EL (cell line): ENCODE measurements at places on chromosomes 1 and 21.

GRCh38 chr21:14657241-14658008, 111.3 kb upstream of the SAMSN1 start:
- no peak for DNase-seq

GRCh38 chr1:192261476-192261875, 55.3 kb upstream of the RGS21 start:
- no peak for DNase-seq

DNA sequence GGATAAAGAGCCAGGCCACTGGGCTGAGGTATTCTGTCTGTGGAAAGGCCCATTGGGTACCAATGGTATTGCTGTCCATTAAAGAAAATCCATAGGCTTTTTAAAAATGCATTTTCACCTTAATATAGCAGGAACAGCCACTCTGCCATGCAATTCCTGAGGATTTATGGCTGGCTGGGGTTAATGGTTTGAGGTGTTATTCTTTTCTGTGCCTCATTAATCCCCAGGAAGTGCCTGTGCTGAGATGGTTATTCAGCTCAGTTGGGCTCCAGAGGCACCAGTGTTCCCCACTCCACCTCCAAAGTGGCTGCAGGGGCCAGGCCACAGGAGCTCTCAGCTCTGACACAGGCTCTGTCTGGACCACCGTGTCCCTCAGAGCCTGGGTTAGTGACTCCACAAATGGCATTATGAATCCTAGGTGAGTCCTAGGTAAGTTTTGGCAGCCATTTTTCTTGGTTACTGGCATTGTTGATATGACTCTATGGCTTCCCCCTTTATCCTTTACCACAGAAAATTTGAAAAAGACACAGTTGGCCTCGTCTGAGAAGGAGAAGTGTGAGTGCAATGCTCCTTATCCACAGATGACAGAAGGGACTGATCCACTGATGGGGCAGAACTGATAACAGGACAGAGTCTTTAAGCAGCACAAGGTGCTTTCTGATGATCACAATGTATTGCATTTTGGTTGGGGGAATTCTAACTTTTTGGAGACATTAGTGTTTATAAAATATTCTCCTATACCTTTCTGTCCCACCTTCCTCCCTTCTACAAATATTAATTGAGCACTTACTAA, 2.2 kb upstream of the PAPPA2 start:
- DNase-seq, result no peak

DNA sequence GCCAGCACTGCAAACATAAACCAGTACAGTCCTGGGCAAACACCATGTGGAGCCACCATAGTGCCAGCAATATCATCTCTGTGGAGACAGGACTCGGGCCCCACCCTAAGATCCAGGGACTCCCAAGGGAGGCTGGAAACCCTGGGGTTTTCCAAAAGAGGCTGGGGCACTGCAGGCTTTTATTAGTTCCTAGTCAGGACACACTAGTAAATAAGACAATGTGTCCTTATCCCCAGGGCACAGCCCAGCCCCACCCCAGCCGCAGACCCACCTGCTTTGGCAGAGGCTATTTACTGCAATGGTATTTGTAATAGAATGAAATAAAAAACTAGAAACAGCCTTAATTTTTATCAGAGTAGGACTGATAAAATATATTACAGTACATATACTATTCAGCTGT, 486 bp upstream of the GJB3 start:
- DNase-seq, result no peak

DNA sequence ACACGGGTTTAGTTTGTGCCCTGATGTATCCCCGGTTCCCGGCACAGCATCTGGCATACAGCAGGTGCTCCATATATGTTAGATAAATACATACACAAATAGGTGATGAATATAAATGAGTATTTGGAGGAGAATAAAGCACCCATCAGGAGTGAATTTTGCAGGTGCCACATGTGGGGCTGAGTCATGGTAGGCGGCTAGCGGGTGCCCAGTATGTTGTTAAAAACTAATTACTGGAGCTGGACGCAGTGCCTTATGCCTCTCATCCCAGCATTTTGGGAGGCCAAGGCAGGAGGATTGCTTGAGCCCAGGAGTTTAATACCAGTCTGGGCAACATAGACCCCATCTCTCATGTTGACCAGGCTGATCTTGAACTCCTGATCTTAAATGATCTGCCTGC, 16.7 kb upstream of the WASF2 start:
- no peak for DNase-seq

- DNase-seq, result no peak
Observed at GRCh38 chr1:51301844-51302162, 28.6 kb downstream of the TTC39A start.

DNA sequence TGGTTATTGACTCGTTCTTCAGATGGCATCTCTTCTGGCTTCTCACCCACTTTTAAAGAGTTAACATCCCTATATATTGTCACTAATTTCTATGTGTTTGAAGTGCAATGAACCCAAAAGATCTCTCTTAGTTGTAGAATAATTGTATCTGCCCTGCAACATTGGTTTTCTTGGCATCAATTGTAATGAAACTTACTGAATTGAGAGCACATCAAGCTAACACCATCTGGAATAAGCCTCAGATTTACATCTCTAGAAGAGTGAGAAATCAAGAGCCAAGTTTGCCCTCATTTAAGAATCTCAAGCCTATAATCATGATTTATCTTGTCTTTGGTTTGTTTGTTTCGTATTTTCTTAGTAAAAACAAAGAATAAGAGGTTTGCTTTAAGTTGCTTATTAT, 372.6 kb upstream of the LRRC7 start:
- no peak for DNase-seq

DNA sequence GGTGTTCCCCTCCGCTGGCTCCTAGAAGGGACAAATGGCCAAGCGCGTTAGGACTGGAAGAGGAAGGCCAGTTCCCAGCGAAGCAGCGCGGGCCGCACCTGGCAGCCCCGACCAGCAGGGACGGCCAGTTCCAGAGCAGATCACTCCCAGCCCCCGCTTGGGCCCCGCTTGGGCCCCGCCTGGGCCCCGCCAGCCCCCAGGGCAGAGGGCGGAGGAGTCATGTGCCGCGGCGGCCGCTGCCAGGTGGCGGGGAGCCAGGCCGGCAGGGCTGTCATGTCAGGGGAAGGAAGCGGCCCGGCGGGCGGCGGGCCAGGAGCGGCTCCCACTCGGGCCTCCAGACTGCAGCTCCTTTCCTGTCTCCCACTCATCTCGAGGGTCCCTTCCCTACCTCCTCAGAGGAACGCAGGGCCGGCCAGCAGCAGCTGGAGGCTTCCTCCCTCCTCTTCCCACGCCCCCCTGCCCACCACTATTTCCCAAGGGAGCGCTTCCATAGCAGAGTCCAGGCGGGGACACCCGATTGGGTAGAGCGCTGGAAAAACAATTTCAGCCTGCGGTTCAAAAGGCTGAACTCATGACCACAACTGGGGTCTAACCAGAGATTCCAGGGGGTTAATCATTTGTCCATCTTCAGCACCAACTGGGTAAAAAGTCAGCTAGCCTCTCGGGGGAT, 16.5 kb downstream of the ZNF697 start:
- peak; percentile 87 for DNase-seq

DNA sequence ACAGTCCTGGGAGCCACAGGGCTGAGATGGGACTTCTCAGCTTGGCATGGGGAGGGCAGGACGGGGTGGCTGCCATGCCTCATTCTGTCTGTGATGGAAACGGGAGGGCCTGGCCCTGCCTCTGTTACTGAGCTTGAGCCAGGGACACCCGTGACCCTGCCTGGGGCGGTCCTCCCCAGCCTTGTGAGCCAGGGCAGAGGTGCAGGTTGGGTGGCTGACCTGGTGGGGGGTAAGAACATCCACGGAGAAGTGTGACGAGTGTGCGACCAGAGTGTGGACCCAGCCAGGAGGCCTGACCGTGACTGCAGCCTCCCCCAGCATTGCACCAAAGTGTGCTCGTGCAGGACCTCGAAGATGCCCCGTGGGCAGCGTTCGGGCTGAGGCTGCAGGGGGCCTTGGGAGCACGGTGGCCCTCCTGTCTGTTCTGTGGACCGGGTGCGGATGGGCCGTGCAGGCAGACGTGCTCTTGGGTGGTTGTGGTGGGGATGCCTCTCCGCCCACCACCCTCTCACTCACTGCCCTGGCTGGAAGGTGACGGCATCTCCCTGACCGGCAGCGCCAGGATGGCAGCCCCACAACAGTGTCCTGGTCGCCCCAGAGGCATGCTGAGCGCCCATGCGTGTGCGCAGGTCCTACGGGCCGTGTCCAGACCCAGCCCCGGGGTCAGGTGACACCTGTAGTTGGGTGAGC, 45.4 kb downstream of the SKI start:
- no peak for DNase-seq

DNA sequence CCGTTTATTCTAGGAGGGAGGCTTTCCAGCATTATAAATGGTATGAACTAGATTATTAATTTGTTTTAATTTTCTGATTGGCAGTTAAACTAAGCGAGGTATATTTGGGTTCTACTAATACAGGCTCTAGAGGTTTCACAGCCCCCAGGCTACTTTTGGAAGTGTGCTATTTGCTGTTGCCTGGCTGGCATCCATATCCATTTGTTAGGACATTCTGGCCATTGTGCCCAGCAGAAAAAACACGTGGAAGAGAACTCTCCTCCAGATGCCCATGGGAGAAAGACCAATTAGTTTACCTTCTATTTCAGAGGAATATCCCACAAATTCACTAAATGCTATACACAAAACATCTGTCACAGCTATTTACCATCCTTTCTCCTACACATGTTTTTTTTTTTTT, 29.3 kb downstream of the MACO1 start:
- DNase-seq, result no peak

DNA sequence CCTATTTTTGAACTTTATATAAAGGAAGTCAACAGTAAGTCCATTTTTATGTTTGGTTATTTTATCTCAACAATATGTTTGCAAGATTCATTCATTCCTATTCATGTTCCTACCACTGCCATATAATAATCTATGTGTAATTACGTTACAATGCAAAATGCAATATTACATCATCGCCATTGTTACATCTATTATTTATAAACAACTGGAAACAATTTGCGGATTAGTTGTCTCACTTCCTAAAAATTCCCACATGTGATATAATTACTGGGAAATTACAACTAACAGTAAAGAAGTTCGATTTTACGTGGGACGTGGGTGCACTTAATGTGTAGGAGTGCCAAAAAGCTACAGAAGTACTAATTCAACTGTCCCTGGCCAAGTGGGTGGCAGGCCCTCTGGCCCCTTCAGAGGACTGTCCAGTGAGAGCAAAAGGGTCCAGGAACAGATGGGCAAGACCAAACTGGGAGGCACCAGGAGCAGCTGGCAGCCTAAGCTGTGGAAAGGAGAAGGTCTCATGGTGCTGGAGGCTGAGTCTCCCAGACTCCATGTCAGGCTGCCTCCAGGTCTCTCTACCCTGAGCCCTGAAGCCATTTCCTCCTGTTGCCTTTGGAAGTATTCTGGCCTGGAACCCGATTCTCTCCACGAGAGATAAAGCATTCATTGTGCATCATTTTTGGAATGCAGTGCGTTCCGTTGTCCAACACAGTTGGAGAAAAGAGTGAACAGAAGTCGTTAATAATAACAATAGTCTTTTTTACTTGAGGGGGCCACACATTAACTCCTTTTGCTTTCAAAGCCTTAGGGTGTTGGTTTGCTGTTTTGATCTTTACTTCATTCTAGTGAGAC, 42.9 kb downstream of the TNNT2 start:
- DNase-seq, result no peak

DNA sequence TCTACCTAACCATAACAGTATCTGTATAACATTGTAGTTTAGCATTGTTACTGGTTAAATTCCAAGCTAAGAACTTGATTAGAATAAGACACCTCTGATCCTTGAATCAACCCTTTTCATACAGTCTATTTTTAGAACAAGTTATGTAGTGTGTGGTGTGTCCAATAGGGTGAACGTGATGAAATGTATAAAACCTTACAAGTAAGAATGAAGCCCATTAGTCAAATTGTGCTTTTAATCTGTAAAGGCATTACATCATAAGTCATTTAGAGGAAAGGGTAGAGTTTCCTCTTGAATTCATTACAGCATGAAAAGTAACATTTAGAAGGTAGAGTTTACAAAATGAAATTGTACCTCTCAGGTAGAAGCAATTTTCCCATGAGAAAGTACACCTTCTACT, 479.2 kb downstream of the LTN1 start:
- DNase-seq, result no peak

- peak; percentile 73 for DNase-seq
Observed at GRCh38 chr1:9129266-9130041, 552 bp upstream of the GPR157 start.

DNA sequence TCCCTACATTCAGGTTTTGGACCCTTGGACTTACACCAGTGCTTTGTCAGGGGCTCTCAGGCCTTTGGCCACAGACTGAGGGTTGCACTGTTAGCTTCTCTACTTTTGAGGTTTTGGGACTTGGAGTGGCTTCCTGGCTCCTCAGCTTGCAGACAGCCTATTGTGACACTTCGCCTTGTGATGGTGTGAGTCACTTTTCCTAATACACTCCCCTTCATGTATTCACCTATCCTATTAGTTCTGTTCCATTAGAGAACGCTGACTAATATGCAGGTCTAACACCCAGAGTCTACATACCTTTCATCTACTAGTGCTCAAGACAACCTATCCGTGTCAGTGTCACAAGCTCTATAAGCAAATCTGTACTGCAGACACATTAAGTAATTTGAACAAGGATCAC, 605.3 kb downstream of the KCNT2 start:
- DNase-seq, result no peak

- DNase-seq, result no peak
Observed at GRCh38 chr1:233777566-233777965, 126.9 kb upstream of the SLC35F3 start.

DNA sequence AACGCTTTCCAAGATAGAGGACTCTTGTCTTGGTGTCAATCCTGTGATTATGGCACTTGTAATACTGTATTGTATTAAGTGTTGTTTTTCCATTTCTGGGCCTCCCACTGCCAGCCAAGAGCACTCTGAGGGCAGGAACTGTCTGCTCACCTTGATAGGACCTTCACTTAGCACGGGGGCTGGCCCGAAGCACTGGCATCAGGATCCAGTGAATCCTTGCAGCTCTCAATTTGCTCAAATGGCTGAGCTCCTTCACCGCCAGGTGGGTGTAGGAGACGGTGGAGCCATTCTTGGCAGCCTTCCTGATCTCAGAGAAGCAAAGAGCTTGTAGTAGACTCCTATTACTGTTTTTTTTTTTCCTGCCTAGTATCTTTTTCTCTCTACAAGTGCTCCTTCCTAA, 17.7 kb downstream of the MECR start:
- DNase-seq, result no peak

DNA sequence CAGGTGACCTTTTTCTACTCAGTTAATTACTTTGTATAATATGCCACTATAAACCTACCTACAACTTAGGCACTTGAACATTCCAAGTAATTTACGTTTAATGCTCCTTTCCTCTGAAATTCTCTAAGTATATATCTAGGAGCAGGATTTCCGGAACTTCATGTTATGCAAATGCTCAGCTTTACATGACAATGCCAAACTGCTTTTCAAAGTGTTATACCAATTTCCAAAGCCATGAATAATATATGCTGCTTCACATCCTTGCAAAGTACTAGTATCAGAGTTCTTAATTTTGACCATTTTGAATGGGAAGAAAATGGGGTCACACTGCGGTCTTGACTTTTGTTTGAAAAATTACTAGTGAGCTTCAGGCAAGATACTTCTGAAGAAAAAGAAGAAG, 5.8 kb upstream of the XCL1 start:
- no peak for DNase-seq
